ENCODE measurements at places on chromosomes 1 and 21.

DNA sequence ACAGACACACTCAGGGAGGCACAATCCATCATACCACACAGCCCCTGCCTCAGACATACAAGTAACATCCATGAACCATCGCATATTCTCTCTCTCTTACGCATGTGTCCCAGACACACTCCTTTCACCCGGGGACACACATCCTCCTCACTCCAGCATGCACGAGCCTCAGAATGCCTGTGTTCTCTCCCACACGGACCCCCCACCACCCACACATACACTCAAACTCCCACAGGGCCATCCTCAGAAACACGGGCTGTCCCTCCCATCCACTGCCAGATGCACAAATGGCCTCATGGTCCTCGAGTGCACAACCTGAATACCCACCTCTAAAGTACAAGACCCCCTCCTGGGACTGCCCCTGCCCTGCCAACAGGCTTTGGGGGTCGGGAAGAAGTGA, 2.2 kb upstream of the C1QC start:
- no peak for DNase-seq

DNA sequence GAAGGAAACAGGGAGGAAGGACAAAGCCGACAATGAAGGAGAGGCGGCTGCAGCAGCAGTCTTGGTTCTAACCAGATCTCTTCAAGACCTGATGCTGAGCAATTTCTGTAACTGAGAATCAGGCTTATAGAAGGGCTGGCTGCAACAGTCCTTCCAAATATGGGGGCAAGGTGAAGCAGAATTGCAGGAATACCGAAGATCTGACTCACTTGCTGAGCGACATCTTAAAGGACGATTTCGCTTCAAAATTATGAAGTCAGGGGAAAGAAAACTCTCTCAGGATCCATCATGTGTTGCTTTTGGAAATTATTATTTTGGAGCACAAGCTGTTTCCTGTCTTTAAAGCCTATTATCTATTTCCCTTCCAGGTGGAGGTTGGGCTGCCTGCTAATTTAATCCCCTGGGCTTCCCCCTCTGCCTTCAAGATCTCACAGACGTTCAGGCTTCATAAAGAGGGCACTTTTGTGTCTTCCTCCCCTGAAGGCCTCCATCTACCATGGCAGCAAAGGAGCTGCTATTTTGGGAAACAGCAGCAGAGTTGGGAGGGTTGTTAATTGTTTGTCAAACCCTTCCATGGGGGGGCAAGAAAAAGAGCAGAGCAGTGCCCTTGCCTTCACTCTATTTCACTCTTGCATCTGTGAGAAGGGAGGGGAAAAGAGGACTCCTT, 10.8 kb upstream of the IER5 start:
- no peak for DNase-seq

- DNase-seq, result no peak
Measured at GRCh38 chr1:234916840-234917239, 211.8 kb downstream of the TOMM20 start.

GRCh38 chr1:31398246-31398645, 14.8 kb upstream of the SERINC2 start:
- DNase-seq, result no peak

DNA sequence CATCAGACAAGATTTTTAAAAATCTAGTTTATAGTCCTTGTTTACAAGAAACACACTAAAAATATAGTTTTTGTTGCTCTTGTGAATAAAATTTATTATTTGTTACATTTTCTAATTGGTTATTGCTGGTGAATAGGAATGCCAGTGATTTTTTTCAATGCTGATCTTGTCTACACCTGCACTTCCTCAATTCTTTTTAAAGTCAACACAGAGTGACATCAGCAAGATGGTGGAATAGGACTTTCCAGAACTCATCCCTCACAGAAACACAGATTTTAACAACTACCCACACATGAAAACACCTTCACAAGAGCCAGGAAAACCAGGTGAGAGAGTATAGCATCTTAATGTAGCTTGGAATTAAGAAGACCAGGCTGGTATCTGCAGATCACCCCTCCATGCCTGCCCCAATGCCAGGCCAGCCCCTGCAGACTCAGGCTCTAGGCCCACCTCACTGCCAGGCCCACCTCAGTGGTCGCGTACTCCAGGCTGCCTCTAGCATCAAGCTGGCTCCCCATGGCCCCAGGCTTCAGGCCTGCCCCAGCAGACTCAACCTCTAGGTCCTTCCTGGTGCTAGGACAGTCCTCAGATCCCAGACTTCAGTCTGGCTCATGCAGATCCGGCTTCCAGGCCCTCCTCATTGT, 117.6 kb downstream of the WDR3 start:
- no peak for DNase-seq

DNA sequence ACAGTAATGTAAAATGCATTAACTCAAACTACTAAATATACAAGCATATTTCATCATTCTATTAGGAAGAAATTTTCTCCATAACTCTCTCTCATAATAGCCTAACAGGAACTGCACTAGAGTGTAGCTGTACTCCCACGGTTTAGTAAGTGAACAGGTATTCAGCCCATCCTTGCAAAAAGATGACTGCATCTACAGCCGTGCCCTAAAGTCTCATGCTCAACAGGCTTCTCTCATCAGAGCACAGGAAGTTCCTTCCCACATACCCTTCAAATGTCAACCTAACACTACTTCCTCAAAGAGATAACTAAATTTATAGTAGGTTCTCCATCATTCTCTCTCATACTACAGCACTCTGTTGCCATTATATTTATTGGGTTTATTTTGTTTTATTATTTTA, 251.6 kb downstream of the AKT3 start:
- no peak for DNase-seq
